ENCODE measurements at places on chromosomes 3 and 15. TPM values are rescaled to one million over a fixed set of nuclear protein-coding genes. Genes with fewer than 3 reads are reported as not detected.

Gene VEPH1
- total RNA-seq, result 0.67 TPM

Gene GHRL
- total RNA-seq, result 0.29 TPM

Gene MST1
- 16.1 TPM for total RNA-seq

Gene ISL2
- total RNA-seq, result not detected

Gene SNTN
- not detected for total RNA-seq

Gene USP3
- 265 TPM for total RNA-seq

DNA sequence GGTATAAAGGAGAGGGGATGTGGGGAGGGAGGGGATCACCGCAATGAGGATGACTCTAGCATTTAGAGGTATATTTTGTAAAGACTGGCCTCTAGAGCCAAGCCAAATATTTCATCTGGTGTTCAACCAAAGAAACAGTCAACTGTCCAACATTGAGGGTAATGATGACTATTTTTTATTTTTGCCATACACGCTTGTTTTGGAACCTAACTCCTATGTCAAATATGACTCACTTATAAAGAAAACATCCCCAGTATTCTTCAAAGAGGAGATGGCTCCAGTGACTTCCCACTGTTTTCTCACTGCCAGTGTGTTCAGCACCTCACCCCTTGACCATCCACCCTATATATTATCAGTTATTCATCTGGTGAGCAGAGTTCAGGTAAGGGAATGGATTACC lies 77.3 kb downstream of the WNT5A start:
- no peak for DNase-seq

GRCh38 chr3:138493804-138494606 lies 59.6 kb downstream of the ESYT3 start:
- no peak for DNase-seq

DNA sequence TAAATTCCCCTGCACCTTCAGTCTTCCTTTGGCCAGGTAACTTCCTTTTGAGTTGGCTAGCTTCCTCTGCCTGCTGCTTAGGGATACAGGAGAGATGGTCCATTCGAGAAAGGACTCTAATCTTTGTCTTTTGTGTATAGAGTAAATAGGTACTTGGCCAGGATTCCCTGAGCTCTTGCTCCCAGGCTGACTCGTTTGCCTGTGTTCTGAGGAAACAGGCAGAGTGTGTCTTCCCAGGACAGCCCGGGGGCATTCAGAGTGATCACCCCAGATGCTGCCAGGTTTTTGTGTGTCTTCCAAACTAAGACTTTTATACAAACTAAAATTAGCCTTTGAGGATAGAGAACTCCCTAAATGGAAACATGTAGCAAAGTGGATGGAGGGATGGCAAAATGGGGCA lies 39.5 kb downstream of the TMEM108 start:
- DNase-seq, result no peak

- DNase-seq, result no peak
These were observed 161.0 kb upstream of the UBE2E2 start for GRCh38 chr3:23041918-23042696.

DNA sequence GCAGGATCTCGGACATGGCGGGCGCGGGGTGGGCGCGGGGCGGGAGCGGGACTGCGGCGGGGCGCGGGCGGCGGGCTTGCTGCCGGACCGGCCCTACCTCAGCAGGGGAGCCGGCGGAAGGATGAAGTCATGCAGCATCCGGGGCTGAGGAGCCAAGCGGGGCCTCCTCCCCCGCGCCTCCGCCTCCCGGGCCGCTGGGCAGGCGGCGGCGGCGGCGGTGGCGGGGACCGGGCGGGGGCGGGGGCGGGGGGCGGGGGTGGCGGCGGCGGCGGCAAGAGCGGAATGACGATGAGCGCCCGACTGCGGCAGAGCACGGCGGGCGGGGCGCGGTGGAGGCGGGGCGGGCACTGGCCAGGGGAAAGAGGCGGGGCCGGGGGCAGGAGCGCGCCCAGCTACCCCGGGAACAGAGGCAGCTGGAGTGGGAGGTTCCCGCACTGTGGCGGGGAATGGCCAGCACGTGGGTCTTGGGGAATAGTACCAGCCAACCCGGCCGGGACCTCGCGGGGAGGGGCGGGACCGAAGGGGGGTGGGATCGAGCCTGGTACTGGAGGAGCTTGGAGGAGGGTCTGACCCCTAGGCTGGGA lies at the start of gene CAMK2N2:
Gene CAMK2N2, minus strand, starts transcription at position 284 of the 584 bp plus-strand sequence. Its CDS starts 268 bp downstream, at position 16.
- DNase-seq, result peak; percentile 32

- DNase-seq, result no peak
These were observed 60.6 kb downstream of the TMEM39A start for GRCh38 chr3:119402791-119403190.

DNA sequence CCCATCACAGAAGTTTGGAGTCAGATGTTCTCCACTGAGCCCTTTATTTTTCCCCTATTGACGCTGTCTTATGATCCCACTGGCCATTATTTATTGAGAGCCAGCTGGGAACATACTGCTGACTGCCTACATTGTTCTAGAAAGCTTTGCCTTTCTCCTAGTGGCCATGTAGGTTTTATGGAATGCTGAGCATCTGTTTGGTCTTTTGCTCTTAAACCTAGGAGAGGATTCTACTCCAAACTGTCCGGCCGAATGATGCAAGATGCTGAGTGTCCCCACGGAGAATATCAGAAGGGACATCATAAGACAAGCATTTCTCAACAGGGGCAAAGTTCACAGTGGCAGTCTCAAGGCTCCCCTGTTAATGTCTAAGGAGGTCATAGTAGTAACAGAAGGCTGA lies 171.4 kb downstream of the ARRDC4 start:
- DNase-seq, result no peak

DNA sequence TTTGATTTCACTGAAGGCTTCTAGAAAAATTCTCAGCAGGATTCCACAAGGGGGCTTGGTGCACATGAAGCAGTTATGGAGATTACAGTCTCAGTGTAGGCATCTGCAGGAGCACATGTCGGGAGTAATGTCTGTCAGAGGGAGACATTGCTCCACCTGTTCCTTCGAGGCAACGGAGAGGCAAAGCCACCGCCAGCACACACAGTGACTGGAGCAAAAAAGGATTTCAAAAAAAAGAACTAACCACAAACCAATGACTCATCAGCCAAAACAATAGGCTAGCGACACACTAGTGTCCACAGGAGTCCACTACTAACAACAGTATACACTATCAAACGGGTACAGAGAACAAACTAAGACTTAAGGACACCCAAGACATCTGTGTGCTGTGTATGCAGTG lies 68.9 kb downstream of the NPTN start:
- DNase-seq, result no peak

DNA sequence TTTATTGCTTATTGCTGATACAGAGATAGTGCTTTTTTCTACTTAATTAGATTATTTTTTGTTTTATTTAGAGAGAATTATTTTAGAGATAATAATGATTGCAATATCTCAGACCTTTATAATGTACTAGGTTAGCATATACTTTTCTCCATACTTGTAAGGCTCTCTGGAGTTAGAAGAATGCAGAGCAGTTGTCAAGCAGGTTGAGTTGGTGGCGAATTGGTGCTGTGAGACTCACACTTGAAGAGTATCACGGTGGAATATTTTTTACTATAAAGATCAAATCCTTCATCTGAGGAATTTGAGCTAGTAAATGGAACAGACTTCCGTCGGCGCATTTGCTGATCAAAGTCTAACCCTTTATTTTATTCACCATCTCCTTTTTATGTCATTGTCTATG lies 47.3 kb upstream of the MDFIC2 start:
- no peak for DNase-seq

- DNase-seq, result peak; percentile 20
These were observed 17.6 kb upstream of the ALDH1L1 start for GRCh38 chr3:126197854-126198584.

DNA sequence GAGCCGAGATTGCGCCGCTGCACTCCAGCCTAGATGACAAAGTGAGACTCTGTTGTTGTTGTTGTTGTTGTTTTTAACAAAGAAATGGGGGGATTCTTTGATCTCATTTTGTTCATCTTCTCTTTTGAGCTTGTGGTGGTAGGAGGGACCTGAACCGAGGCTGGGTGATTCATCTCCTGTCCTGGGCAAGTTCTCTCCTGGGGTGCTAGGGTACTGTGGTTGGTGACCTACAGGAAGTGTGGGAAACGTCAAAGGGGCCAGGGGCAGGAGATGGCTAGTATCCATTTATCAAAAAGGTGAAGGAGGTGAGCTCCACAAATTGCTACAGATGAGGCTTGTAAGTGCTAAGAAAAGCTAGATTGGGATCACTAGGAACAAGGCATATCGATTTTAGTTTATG lies 14.3 kb downstream of the PPCDC start:
- no peak for DNase-seq

GRCh38 chr3:177753451-177754155 lies 556.3 kb upstream of the TBL1XR1 start:
- no peak for DNase-seq
